Activated CD4-positive, alpha-beta T cell treated with anti-CD3 and anti-CD28 coated beads, Interleukin-2, Interleukin-4, amounts not matched to agents 100 ng/mL and 50 ng/mL, durations not matched to agents 16 hours and 8 hours (primary cell): ENCODE measurements at places on chromosomes 2 and 18.

DNA sequence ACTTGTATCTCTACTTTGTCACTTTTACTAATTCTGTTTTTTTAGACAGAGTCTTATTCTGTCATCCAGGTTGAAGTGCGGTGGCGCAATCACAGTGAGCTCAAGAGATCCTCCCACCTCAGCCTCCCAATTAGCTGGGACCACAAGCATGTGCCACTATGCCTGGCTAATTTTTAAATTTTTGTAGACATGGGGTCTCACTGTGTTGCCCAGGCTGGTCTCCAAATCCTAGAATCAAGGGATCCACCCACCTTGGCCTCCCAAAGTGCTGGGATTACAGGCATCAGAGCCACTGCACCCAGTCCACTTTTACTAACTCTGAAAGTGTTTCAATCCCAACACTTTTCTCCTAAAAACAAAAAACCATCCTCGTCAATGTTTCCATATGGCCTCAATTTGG is 94.9 kb downstream of the MALT1 start:
- no peak for DNase-seq

- DNase-seq = no peak
Observed at GRCh38 chr18:13267431-13267873, 48.9 kb downstream of the LDLRAD4 start.

DNA sequence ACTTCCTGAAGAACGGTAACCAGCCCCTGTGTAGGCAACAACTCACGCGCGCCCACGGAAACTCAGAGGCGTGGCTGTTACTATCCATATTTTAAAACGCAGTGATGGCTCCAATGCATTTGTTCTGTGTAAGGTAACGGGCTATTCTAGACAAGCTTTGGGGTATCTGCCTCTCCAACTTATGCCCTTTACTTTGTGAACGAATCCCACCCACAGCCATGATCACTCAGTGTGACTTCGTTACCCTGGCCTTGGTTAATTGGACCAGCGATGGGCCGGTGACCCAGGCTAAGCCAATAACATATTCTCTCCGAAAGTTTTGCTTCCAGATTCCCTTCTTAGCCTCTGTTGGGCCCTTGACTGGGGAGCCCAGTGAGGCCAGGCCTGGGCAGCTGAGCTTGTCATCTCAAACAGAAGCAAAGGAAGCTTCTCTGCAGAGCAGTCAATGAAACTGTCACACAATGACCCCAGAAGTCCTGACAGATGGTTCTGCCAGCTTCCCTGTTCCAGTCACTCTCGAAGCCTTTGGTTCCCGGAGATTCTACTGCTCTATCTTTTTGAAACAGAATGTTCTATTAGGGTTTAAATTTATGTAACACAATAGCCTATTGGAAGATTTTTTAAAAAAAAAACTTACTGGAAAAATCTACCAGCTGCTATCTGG is 30.7 kb upstream of the ROCK2 start:
- no peak for DNase-seq

DNA sequence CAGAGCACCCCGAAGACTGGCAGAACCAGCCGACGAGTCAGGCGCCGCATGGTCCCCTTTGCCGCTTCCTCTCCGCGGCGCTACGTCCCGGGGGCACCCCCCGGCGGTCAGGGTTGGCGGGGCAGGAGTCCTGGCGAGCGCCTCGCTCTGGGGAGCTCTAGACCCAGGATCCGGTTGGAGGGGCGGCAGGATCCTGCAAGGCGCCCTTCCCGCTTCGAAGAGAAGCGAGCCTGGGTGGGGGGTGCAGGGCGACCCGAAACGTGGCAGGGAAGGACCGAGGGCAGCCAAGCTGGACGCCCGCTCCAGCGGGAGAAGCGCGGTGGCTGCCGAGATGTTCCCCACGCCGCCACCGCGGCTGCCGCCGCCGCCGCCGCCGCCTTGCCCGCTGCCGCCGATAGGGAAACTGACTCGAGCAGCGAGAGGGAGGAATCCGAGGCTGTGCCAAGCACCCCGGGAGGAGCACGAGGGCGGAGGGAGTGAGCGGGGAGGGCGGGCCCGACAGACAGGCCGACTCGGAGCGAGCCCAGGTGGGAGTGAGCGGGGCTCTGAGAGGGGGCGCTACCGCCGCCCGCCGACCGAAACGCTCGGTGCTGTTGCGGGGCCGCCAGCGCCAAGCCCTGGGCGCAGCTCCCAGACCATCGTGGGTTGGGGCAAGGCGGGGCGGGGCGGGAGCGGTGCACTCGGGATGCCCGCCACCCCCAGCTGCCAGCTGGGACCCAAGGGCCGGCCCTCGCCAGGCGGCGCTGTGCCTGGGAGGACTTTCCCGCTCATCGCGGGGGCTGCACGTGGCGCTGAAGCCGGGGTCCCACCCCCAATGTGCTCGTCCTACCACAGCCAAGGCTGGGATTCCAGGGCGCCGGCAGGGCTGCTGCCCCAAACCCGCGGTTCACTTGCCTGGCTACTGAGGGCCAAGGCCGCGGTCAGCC is at the start of gene GALNT14:
GALNT14 (minus strand) TSS at position 404 of the 926 bp plus-strand sequence; CDS start at position 50, 354 bp downstream.
- peak; percentile 44 for DNase-seq

- DNase-seq = no peak
Observed at GRCh38 chr2:73832930-73833329, 4.2 kb downstream of the STAMBP start.

GRCh38 chr2:45337481-45337880 is 273.6 kb downstream of the SRBD1 start:
- no peak for DNase-seq

- DNase-seq = no peak
Observed at GRCh38 chr2:47617523-47618271, 165.2 kb upstream of the MSH6 start.

- no peak for DNase-seq
Observed at GRCh38 chr18:46756025-46756558, 761 bp downstream of the ST8SIA5 start.

GRCh38 chr2:140947236-140947635 is 1183.6 kb downstream of the LRP1B start:
- no peak for DNase-seq

- no peak for DNase-seq
Observed at GRCh38 chr2:98240786-98241398, 105.4 kb upstream of the CNGA3 start.
